Non-pigmented ciliary epithelial cell (primary cell): ENCODE measurements at places on chromosomes 3 and 15.

GRCh38 chr3:61882253-61882652 is 320.9 kb downstream of the PTPRG start:
- no peak for DNase-seq

DNA sequence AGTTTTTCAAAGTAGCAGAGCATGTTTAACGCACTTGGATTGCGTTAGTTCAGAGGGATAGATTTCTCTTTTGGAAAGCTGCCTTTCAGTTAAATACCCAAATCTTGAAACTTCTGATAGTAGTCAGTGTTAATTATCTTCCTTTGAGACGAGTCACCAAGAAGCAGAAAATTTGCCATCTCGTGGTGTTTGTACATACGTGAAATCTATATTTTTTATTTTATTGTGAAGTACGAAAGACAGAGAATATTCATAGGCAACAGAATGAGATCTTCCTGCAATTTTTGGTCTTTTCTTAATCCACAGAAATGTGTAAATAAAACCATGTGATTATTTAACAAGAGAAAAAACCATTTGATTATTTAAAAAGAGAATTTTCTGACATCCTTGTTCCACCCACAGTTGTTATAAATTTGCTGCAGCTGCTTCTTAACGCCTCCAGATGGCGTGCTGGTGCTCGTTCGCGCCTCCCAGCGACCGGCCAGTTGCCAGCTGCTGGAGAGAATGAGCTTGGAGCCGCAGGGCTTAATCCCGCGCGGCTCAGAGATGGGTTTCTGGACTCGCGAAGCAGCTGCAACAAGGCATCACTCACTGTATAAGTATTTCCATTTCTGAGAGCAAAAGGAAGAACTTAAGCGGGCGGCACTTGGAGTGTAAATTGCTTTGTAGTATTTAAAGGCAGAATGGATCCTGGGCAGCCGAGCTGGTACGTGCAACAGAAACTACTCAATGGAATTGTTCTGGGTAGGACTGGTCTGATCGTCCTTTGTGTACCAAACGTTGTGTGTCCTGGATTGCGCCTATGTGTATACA is 10.5 kb upstream of the SLITRK3 start:
- DNase-seq, result peak; percentile 51

- no peak for DNase-seq
Observed at GRCh38 chr3:104606812-104607211, 759.9 kb upstream of the ALCAM start.

GRCh38 chr15:80468796-80469195 is 64.6 kb downstream of the ARNT2 start:
- DNase-seq, result no peak

- DNase-seq, result no peak
Observed at GRCh38 chr3:33052671-33053070, 44.3 kb downstream of the GLB1 start.

DNA sequence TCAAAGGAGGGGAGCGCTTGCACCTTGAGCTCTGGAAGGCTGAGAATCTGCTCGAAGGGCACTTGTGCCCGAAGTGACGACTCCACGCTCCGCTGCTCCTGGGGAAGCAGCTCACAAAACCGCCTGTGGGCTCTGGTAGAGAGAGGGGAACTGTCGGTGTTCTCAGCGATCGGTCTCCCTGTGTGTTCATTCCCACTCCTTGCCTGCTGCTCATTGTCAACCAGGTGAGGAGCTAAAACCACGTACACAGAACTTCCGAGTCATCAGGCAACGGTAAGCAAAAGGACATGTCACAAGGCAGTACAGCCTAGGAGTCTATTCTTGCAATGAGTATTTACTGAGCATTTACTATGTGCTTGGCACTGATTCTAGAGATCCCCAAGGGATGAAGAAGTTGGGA is 1.5 kb downstream of the CIB1 start:
- DNase-seq, result no peak

DNA sequence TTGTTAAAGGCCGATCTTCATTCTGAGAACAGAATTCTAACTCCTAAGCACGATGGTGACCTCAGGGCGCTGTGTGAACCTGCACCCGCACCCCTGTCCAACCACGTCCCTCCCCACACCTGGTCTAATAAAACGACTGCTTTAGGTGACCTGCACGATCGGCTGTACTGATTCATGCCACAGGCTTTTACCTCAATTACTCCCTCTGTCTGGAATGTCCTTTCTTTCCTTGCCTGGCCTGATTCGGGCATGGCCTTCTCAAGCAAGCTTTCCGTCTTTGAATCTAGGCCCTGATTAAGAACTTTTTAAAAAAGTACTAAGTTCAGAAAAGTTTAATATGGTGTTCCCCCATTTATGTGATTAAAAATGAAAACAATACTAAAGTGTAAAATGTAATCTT is 842 bp upstream of the U2SURP start:
- DNase-seq, result no peak

DNA sequence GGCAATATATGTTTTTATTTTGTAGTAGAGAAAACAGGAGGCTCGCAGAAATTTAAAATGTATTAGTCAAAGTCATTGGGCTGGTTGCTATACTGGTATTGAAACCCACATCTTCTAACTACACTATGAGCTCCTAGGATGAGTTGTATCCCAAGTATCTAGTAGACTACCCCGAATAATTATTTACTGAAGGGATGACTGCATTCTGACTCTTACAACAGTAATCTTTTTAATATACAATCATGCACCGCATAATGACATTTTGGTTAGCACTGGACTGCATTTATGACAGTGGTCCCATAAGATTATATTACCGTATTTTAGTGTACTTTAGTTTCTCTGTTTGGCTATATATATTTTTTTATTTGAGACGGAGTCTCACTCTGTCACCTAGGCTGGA is 15.3 kb downstream of the PIGB start:
- no peak for DNase-seq

DNA sequence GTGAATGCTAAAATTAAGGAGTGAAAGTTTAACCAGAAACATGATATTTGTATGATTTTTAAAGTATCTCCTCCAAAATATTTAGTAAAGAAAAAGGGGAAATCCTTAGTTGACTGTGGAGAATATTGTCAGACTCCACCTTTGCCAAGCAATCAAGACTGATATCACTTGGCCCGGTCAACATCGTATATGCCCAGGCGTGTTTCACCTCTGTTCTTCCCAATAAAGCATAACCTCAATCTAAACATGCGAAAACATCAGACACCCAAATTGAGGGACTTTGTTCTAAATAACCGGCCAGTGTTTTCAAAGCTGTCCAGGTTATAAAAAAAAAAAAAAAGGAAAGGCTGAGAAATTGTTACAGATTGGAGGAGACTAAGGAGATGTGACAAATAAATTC is 54.2 kb upstream of the PPP4R2 start:
- DNase-seq, result no peak

- DNase-seq, result no peak
Observed at GRCh38 chr3:183817639-183818038, 7.7 kb downstream of the MAP6D1 start.

DNA sequence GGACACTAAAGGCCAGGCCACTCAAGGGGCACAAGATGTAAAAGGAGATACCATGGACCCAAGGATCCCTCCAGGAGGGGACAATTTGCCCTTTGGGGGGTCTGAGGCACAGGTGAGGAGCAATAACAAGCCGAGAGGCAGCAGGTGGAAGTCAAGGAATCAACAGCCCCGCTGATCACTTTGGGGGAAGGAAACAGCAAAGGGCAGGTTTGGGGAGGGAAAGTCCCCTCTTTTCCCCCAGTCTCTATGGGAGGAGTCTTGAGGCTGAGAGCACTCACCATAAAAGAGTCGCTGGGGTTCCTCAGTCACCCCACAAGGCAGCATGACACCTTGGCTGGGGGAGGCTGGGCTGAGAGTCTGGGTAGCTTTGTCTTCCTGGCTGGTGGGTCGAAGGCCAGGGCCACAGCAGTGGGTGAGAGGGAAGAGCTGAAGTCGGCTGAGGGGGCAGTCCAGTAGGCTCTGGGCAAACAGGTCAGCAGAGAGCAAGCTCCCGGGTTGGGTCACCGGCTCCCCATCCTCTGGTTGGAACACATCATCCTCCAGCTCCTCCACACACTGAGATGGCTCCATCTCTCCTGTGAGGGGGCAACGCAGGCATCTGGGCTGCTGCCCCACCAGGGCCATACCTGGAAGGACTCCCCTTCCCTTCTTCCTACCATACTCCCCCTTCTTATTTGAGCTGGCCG is 3.0 kb downstream of the BMF start:
- no peak for DNase-seq

GRCh38 chr3:122232485-122232884 is 49.0 kb downstream of the CASR start:
- DNase-seq, result no peak

GRCh38 chr3:171257251-171258203 is 202.7 kb downstream of the TNIK start:
- DNase-seq, result peak; percentile 36

DNA sequence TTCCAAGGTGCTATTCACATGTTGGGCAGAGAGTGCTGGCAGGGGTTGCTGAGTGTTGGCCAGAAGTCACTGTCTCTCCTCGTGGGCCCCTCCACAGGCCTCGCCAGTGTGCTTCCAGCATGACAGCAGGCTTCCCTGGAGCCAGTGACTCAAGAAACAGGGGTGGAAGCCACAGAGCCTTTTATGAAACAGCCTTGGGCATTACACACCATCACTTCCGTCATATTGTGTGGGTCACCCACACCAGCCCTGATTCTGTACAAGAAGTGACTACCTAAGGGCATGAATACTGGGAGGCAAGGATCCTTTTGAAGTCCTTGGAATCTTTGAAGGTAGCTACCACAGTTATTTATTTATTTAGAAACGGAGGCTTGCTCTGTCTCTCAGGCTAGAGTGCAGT is 177.6 kb upstream of the UBE3A start:
- no peak for DNase-seq

DNA sequence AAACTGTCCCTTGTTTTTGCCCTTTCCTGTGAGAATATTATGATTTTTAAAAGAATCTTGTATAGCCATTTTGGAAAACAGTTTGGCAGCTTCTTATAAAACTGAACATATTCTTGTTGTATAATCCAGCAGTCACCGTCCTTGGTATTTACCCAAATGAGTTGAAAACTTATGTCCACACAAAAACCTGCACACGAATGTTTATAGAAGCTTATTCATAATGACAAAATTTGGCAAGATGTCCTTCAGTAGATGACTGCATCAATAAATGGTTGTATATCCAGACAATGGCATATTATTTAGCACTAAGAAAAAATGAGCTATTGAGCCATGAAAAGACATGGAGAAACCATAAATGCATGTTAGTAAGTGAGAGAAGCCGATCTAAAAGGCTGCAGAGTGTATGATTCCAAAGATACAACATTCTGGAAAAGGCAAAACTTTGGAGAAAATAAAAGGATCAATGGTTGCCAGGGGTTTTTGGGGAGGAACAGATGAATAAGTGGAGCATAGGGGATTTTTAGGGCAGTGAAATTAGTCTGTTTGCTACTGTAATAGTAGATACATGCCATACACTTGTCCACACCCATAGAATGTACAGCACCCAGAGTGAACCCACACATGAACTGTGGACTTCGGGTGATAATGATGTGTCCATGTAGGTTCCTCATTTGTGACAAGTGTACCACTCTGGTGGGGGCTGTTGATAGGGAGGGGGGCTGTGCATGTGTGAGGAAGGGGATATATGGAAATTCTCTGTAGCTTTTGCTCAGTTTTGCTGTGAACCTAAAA is 31.7 kb downstream of the LIMD1 start:
- no peak for DNase-seq

DNA sequence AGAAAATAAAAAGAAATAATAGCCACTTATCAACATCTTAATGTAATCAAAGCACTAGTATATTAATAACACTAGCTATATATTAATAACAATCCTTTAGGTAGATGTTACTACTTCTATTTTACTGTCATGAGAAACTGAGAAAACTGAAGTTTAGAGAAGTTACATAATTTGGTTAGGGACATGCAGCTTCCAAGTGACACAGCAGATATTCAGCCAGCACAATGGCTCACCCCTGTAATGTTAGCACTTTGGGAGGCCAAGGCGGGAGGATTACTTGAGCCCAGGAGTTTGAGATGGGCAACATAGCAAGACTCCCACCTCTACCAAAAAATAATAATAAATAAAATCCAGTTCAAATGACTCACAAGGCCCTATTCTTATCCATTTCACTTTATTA is 1.9 kb upstream of the UBR1 start:
- no peak for DNase-seq

- peak; percentile 56 for DNase-seq
Observed at GRCh38 chr3:25854635-25855034, 64.7 kb downstream of the OXSM start.

DNA sequence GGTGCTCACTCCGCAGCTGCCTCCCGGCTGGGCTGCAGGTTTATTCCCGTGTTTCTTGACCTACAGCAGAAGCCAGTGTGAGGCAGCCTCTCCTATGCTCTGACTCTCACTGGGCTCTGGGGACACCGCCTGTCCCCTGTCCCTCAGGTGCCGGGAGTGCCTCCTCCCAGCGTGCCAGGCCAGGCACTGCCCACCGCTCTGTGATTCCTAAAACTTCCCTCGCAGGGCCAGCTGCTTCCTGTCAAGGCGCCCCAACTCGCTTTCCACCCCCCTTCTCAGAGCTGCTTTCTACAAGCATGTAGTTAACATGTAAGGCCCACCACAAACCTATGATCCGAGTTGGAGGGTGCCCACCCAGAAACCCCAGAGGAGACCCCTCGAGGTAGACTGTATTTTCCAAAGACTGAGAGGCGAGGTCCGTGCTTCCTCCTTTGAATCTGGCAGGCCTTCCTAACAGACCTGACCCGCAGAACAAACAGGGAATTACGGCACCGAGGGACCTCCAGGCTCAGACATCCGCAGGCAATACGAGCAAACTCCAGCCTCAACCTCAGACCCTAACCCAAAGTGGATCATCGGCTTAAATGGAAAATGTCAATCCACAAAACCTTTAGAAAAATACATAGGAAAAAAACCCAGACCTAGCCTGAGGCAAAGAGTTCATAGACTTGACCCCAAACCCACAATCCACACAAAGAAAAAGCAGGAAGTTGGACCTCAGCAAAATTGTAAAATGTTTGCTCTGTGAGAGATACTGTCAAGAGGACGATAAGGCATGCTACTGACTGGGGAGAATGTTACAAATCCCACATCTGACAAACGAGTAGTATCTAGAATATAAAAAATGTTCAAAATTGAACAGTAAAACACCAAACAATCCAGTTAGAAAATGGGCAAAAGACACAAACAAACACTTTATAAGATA is 121.3 kb upstream of the IQSEC1 start:
- DNase-seq, result no peak

DNA sequence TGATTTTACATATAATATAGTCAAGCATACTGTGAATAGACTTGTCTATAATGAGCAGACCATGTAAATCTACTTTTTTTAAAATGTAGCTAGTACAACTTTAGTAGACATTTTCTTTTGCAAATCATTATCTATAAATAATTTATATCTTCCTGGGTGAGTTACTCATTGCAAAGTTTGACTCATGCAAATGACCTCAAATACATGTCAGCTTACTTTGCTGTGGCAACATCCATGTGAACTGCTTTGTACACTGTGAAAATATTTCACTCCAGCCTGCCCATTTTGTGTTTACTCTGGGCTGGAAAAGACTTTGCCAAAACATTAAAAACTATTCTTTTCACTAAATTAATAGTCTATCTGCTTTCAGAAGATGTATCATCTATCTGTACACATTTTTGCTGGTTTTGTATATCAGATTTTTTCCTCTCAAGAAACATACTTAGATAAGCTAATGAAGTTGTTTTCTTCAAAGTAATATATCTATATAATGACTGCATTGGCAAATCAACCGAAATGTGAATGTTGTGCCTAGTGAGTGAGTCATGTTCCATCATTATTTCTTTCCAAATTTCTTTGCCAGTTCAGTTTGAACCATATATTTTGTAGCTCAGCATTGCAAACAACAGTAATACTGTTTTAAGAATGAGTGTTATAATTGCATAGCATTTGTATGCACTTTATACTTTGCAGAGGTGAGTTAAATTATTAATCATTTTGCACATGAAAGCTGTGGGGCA is 26.5 kb downstream of the IGSF10 start:
- DNase-seq, result peak; percentile 73
